ENCODE measurements at places on chromosomes 3 and 15.

DNA sequence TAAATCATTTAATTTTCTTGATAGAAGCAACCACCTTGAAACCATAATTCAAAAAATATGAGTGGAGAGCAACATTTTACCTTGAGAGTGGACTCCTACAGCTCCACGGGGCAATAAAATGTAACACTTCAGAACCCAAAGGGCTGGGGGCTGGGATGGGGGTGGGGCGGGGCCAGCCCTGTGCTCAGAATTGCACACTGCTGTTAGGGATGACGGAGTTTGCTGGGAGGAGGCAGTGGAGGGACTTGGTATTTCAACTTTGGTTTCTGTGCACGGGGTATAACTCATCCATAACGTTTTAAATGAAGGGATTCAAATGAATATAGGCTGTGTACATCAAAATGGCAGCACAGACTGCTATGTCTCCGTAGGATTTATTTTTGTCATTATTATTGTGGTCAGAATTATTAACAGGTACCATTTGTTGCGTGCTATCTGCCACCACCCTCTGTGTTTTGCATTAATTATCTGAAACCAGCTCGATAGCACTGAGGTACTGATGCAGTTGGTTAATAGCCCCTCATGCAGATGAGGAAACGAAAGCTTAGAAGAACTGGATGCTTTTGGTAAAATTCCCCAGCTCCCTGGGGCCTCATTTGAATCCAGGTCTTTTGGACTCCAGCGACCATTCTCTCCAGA is 29.4 kb upstream of the WNT5A start:
- no peak for DNase-seq

- DNase-seq: no peak
Measured at GRCh38 chr3:126654571-126655383, at the start of gene TXNRD3. TSS of gene TXNRD3 (minus strand) at chr3:126655124.

GRCh38 chr3:184325715-184326369 is 11.4 kb downstream of the EIF4G1 start:
- DNase-seq: no peak

- DNase-seq: no peak
Measured at GRCh38 chr3:50165910-50166538, 10.9 kb downstream of the SEMA3F start.

DNA sequence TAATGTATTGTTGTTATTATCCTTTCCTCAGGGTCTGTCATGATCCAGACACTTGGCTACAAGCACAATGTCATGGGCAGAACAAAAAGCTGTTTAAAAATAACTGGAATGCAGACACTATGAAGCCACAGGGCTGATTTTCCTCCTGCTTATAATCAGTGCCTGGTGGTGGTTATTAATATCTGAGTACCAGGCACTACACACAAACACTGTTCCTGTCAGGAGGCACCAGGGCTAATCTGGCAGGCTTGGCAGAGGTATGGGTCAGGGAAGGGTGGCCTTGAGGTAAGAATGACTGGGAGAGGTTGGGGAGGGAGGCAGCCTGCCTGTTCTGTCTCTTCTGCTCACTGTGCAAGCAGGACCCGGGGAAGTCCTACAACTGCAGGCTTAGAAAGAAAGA is 67.2 kb downstream of the WDR76 start:
- DNase-seq: no peak

DNA sequence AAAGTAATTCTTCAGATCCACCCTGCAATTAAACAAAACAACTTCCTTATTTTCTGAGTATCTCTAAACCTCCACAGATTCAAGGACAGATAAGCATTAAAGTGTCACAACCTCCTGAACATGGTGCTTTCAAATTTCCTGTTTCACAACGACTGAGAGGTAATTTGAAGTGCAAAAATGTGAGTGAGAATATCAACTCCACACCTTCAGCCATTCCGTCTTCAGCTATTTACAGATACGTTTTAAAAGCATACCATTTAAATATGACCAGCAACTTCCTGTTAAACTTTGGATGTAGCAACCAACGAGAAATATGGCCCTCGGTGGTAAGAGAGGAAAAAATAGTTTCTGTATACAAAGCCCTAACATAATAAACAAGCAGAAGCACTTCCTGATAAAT is 32.1 kb upstream of the PCSK6 start:
- no peak for DNase-seq

DNA sequence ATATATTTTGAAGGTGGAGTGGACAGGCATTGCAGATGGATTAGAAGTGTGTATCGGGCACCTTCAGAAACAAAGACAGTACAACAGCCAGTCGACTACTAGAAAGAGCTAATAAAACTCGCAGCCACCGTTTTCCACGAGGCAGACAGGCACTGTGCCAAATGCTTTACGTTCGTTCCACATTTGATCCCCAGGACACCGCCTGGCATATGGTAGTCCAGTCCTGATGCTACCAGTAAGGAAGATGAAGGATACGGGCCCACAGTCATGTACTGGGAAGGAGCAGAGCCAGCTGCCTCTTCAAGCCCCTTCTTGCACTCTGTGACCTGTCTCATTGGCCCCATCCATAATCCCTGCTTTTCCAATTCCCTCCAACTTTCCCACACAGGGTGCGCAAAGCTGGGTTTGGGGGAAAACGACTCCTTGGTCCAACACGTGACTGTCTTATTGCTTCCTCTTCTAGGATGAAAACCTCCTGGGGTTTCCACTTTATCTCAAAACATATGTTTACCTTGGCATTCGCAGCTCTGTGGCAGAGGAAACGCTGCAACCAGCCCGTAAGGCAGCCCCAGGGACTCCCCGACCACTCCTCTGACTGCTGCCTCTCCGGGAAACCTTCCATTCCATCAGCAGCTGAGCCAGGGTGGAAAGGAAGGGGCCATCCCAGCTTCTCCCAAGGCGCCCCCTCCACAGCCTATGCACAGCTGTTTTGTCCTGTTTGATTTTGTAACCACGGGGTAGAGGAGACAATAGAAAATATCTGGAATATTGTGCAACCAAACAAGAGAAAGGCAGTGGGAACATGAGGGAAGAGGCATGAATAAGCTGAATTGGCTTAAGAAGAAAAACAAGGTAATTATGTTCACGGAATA is 107.4 kb downstream of the ADAMTS17 start:
- no peak for DNase-seq

GRCh38 chr3:81643721-81644120 is 117.7 kb downstream of the GBE1 start:
- DNase-seq: no peak

DNA sequence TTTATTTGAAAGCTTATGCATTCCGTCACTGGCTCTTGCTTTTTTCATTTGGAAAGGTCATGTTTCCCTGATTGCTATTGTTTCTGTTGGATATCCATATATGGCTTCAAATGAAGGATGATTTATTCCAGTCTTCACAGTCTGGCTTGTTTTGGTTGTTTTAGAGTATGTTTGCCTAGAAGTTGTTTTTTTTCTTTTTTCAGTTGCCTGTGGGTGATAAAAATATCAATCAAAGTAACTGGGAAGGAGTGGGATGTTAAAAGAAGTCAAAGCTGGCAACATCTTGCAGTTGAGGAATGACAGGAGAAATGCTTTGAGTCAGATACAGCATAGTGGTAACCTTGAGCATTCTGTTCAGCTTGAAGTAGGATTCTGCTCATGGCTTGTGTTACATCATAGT is 610.5 kb downstream of the PLOD2 start:
- no peak for DNase-seq

DNA sequence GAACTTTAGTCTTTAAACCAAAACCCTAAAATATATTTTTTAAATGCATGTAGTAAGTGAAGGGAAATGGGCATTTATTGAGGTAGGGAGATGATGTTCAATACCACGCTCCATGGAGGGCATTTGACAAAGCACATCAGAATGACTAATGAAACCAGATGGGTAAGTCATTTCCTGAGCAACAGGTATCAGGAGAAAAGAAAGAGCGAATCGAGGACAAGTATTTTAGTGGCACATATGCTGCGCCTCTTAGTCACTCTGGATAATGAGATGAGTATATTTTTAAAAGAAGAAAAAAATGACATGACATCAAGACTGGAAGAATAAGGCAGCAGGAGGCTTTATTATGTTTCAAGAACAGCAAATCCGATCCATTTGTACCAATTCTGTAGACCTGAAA is 129.0 kb upstream of the ARHGEF3 start:
- no peak for DNase-seq

GRCh38 chr3:9015250-9015649 is 52.0 kb upstream of the RAD18 start:
- DNase-seq: no peak

GRCh38 chr3:6089780-6090179 is 771.1 kb upstream of the GRM7 start:
- DNase-seq: no peak

DNA sequence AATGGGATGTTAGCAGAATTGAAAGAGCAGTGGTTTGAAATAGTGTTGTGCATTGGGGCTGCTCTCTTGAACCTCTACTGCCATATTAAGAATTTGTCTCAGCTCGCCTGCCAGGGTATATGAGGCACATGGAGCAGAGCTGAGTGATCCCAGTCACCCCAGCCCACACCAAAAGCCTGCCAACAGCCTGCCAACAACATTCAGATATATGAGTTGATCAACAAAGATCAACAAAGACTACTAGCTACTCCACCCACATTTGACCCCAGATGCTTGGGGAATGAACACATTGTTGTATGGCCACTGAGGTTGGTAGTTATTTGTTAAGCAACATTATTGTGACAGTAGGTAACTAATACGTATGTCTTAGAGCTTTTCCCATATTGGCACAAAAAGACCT is 570.9 kb upstream of the IL12A start:
- DNase-seq: no peak

DNA sequence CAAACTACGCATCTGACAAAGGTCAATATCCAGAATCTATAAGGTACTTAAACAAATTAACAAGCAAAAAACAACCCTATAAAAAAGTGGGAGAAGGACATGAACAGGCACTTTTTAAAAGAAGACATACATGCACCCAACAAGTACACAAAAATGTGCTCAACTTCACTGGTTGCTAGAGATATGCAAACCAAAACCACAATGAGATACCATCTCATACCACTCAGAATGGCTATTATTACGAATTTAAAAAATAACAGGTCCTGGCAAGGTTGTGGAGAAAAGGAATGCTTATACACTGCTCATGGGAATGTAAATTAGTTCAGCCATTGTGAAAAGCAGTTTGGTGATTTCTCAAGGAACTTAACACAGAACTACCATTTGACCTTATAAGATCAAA is 175.6 kb upstream of the MLF1 start:
- DNase-seq: no peak

DNA sequence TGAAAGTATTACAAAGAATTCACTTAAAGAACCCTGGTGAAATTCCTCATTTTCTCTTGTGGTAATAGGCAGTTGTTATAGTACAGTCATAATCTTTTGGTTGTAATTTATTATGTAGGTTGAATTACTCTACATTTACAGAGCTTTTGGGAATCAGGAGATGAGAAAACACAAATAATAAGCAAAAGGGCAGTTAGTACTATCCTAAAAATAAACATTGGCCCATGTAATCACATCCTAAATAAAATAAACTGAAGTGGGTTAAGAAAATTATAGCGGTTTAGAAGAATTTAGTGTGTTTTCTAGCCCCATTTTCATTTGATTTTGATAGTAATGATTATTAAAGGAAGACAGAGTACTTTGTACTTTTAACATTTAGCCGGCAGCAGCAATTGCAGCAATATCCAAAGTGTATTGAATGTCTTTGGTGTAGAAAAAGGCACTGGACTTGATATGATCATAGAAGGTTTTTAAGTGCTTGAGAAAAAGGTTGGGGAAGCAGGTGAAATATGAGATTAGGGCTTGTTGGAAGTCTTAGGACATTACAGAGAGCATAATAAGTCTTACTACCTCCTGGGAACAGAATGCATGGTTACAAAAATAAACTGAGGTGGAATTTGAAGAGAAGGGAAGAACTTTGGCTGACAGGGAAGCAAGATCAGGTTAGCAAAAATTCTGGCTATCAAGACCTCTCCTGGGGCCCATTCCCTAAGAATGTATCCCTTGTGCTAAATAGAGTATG is 79.9 kb downstream of the MBNL1 start:
- DNase-seq: no peak

GRCh38 chr3:179739816-179740594 is 87.2 kb downstream of the USP13 start:
- DNase-seq: no peak

DNA sequence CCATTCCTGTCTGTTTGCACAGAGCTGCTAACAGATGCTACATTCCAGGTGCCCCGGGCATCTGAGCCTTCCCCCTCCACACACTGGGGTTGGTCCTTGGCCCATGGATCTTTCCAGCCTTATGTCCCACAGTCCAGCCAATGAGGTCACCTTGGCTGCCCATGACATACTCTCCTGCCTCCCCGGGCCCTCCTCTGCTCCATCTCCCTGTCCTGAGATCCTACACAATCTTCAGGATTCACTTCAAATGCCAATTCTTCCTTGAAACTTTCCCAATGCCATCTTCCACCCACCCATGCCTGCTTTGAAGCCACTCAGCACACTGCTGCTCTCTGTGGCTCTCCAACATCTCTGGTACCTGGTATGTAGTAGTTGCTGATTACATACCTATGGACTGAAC is 4.3 kb downstream of the CHRNA3 start:
- DNase-seq: no peak

DNA sequence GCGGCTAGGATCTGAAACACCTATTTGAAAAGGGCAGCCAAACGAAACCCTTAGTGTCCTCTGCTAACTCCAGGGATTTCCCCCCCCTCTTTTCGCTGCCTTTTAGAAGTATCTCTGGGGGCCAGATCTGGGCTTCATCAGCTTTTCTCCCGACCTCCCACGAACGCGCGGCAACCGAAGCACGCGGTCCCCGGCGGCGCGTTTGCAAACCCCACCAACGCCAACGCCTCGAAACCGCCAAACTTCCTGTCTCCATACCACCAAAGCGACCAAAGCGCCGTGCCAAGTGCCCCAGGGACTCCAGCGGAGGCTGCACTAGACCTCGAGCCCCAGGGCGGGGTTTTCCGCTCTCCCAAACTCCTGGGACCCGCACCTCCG is 155.8 kb upstream of the FRMD4B start:
- DNase-seq: no peak

GRCh38 chr3:116322750-116323375 is 122.4 kb downstream of the LSAMP start:
- no peak for DNase-seq

GRCh38 chr3:124986192-124987143 is 51.9 kb upstream of the MUC13 start:
- no peak for DNase-seq

- DNase-seq: no peak
Measured at GRCh38 chr3:124552224-124552623, 178.0 kb upstream of the UMPS start.

GRCh38 chr15:96339619-96340347 is 9.3 kb downstream of the NR2F2 start:
- no peak for DNase-seq

GRCh38 chr15:40942878-40943277 is 10.4 kb upstream of the CHAC1 start:
- DNase-seq: no peak

- DNase-seq: no peak
Measured at GRCh38 chr3:13134166-13134878, 61.1 kb upstream of the IQSEC1 start.

GRCh38 chr3:16908016-16908807 is 23.5 kb downstream of the PLCL2 start:
- DNase-seq: no peak

DNA sequence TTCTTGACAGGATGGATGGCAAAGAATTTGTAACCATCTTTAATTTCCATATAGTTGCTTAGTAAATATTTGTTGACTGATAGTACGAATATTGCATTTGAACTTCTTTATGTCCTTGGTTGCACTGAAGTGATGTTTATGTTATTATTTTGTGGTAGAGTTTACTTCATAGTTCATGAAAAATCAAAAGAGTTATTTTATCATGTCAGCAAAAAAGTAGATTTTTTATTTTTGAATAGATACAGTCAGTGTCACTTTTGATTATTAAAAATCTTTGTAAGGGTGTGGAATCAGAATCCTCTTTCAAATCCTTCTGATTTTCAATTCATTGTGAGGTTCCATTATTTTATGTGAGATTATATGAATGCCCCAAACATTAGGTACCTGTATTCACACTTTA is 35.0 kb downstream of the FILIP1L start:
- DNase-seq: no peak

Data from NK-92 treated with Interleukin-12 subunit alpha and Interleukin-12 subunit beta, amount 100 ng/mL, for 24 hours (cell line).